Daoy (cell line): ENCODE measurements at places on chromosomes 7 and 10. TPM values are rescaled to one million over a fixed set of nuclear protein-coding genes. Genes with fewer than 3 reads are reported as not detected.

GRCh38 chr7:87152897-87153641, 816 bp downstream of the DMTF1 start:
- DNase-seq = no peak

INMT gene
- 0.06 TPM in 1 of 2 replicates, not detected in the other for total RNA-seq

DNA sequence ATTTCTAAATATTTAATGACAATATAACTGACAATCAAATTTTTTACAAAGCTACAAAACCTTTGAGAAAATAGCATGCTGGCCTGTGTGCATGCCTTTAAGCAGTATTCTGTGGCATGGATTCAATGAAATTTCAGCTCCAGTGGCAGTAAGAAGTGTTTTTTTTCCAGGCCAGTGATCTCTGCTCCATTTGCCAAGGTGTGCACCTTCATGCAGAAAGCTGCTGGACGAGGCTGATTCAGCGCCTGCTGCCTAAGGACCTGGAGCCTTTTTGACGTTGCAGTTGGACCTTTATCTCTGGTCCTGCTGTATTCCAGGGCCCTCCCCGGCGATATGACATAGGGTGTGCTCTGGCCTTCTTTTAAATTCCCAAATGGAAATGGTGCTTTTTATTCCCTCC, 26.6 kb downstream of the VWC2 start:
- no peak for DNase-seq

- DNase-seq = no peak
These were observed 12.1 kb downstream of the BMPR1A start for GRCh38 chr10:86768412-86769062.

- no peak for DNase-seq
These were observed 11.8 kb upstream of the TSPAN12 start for GRCh38 chr7:120869700-120870099.
